ENCODE measurements at places on chromosomes 3 and 15.

DNA sequence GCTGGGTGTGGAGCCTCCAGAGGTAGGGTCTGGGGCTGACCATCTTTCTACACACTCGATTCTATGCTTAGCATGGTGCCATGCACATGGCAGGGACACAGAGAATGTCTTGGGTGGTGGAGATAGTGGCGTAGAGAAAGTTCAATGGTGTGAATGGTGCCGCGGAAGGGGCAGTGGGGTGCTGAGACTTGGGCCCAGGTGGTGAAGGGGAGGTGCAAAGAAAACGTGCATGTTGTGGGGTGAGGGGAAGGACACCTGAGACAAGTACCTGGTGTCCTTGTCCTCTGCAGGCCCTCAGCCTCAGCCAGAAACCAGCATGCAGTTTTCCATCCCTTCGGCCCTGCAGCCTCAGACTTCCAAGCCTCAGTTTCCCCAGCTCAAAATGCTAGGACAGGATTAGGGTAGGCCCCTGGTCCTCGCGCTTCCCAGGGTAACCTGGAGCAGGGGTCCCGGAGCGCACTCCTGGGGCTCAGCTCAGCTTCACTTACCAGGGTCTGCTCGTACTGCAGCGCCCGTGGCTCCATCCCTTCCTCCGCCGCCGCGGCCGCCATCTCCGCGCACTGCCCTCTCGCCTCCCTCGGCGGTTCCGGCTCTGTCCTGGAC, 375 bp downstream of the CLCN2 start:
- no peak for DNase-seq

DNA sequence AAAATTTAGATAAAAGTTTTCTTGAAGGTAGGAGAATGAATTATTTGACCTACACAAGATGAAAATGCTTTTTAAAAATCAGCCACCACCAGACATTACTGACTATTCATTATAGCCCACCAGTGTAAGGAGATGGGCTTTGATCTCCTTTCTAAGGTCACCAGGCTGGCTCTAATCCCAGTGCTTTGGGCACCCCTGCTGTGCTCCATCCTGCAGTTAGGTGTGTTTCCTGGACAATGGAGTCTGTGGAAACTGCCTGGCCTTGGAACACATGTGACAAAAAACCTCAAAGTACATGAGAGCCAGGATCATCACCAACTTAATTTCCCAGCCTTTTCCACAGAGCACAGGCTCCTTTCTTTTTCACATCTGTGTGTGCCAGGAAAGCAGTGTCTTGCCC, 260.9 kb downstream of the CHST2 start:
- DNase-seq: peak; percentile 10

GRCh38 chr3:84318273-84318809, 640.4 kb upstream of the CADM2 start:
- peak; percentile 3 for DNase-seq

DNA sequence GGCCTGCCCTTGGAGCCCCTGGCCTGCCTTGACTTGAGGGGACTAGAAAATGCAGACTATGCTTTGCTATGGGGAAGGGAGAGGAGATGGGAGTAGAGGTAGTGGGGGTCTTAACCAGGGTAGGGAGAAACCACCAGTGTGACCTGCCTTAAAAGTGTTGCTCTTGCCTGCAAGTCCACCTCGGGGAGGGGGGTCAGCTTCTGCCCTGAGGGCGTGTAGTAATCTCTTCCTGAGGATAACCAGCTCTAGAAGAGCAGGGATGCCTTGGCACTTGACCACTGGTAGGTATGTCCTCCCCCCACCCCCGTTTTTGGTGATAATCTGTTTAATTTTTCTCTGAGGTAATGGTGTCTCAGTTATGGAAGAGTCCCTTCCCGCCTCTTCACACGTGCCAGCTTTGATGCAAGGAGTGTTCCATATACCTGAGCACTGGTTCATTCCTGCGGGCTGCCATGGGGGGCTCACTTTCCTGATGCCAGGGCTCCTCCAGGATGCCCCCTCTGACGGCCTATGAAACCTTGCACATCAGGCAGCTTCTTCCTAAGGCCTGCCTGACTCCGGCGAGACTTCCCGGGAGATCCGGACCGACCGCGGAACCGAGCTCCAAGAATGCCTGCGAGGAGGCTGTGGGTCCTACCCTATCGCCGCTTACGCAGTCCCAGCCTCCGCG, 780 bp upstream of the P4HTM start:
- no peak for DNase-seq

DNA sequence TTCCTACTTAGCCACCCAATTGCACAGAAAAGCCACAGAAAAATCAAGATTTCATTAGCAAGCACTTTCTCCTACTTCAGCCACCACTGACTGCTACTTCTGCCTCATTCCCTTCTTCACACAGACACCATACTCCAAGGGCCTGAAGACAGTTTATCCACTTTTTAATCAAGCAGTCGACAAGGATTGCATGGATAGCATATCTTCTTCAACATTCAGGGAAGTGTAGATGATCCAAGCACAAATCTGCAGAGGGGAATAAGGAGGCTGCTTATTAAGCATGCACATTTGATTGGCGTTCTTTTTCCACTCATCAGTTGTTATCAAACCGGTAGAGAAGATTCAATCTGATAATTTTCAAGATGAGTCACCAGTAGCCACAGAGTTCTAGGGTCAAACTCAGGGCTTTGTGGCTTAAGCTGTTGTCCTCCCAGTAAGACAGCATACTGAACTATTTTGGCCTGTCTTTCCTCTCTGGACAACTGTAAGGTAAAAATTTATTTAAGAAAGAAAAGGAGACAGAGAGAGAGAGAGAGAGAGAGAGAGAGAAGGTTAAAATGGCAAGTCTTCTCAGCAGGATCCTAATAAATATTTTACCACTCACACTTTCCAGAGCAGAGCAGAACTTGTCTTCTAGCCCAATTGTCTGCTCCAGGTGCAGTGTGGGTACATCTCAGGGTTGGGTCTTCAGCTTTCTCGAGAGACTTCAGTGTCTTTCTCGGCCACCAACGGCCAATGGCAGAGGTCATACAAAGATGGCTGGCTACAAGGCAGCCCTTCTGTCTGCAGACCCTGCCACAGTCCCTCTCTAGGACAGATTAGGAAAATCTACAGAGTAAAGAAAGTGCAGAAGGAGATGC, 80.6 kb upstream of the BHLHE40 start:
- peak; percentile 21 for DNase-seq
